HFFc6 (cell line): ENCODE measurements at places on chromosomes 4 and X. TPM values are rescaled to one million over a fixed set of nuclear protein-coding genes. Genes with fewer than 3 reads are reported as not detected.

GRCh38 chr4:143017210-143017609 lies 167.5 kb upstream of the USP38 start:
- DNase-seq: no peak
- H3K27ac ChIP-seq: no peak overlapping the region
- H3K27me3 ChIP-seq: peaks cover 4% of the 10 kb centered on the region; the same call in 1 of the 2 replicates
- H3K36me3 ChIP-seq: no peaks in the 10 kb centered on the region
- H3K4me3 ChIP-seq: peak overlapping the region; percentile 3; the same call in 1 of the 2 replicates

GRCh38 chr4:153585026-153585425 lies 99.1 kb upstream of the TLR2 start:
- H3K4me3 ChIP-seq: peak overlapping the region; percentile 44
- no peak for DNase-seq
- no peaks in the 10 kb centered on the region for H3K36me3 ChIP-seq
- H3K4me1 ChIP-seq: peaks cover 22% of the 10 kb centered on the region

Gene CRMP1
- total RNA-seq: not detected in 3 replicates

DNA sequence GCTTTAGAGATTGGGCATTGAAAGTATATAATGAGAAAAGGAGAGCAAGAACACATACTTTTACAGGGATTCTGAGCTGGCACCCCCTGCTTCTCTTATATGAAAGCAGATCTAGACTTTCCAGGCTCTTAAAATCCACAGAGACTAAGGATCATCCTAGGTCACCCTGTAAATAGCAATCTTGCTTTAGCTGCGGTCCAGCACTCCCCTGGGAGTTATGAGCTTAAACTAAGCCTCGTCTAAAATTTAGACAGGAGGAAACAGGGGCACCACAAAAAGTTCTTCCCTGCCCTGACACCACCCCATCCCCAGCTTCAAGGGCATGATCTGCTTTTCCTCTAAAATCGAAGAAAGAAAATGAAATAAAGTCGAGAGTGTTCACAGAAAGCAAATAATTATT lies 143.3 kb upstream of the KCNIP4 start:
- no peaks in the 10 kb centered on the region for H3K36me3 ChIP-seq
- no peak overlapping the region for H3K27ac ChIP-seq
- H3K4me1 ChIP-seq: no peaks in the 10 kb centered on the region
- DNase-seq: no peak
- no peak overlapping the region for H3K4me3 ChIP-seq

GRCh38 chr4:88818631-88819470 lies 121.2 kb upstream of the NAP1L5 start:
- H3K36me3 ChIP-seq: no peaks in the 10 kb centered on the region
- H3K4me1 ChIP-seq: peaks cover 53% of the 10 kb centered on the region
- H3K27ac ChIP-seq: peak overlapping the region; percentile 46; the same call in 1 of the 2 replicates
- no peaks in the 10 kb centered on the region; the same call in 1 of the 2 replicates for H3K27me3 ChIP-seq

- no peaks in the 10 kb centered on the region for H3K36me3 ChIP-seq
- H3K27ac ChIP-seq: peak overlapping the region; percentile 67; the same call in 1 of the 2 replicates
- no peak for DNase-seq
- no peak overlapping the region for H3K4me3 ChIP-seq
- H3K4me1 ChIP-seq: peaks cover 30% of the 10 kb centered on the region
Measured at GRCh38 chr4:17722356-17722700, 59.1 kb downstream of the FAM184B start.

- H3K27me3 ChIP-seq: no peaks in the 10 kb centered on the region; the same call in none of the 2 replicates
- no peak for DNase-seq
- H3K4me1 ChIP-seq: no peaks in the 10 kb centered on the region
- no peaks in the 10 kb centered on the region for H3K36me3 ChIP-seq
- no peak overlapping the region for H3K4me3 ChIP-seq
- H3K27ac ChIP-seq: no peak overlapping the region
Measured at GRCh38 chrX:80648023-80648422, 161.7 kb downstream of the BRWD3 start.

Gene DCLK2
- total RNA-seq: 33.6 to 48.2 TPM (median 36.7 TPM) in 3 replicates

DNA sequence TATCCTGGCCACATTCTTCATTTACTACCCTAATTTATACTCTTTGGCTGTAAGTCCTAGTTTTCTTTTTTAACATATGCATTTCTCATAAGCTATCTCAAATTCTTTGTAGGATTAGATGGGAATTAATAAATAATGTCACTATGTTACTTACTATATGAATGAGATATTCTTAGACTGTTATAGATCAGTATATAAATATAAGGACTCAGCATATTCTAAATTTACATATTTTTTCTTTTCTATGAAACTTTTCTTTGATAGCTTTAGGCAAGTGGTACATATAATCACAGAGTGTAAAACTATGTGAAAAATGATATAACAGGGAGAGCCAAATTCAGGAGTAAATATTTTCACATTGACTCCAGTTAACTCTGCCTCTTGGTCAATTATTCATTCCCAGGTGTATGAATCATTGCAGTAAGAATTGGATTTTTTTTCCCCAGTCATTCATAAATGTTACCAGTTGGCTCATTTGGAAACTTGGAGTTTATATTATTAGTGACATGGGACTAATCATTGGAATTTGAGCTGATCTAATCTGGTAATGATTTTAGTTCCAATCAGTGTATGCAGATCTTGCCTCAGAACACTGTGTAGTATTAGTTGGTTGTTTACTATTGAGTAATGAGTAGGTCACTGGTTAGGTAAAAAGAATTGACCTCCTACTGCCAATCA lies 25.3 kb downstream of the FHIP1A start:
- H3K4me1 ChIP-seq: peaks cover 53% of the 10 kb centered on the region
- H3K27me3 ChIP-seq: peaks cover 2% of the 10 kb centered on the region; the same call in 1 of the 2 replicates
- H3K36me3 ChIP-seq: no peaks in the 10 kb centered on the region
- DNase-seq: peak; percentile 60

DNA sequence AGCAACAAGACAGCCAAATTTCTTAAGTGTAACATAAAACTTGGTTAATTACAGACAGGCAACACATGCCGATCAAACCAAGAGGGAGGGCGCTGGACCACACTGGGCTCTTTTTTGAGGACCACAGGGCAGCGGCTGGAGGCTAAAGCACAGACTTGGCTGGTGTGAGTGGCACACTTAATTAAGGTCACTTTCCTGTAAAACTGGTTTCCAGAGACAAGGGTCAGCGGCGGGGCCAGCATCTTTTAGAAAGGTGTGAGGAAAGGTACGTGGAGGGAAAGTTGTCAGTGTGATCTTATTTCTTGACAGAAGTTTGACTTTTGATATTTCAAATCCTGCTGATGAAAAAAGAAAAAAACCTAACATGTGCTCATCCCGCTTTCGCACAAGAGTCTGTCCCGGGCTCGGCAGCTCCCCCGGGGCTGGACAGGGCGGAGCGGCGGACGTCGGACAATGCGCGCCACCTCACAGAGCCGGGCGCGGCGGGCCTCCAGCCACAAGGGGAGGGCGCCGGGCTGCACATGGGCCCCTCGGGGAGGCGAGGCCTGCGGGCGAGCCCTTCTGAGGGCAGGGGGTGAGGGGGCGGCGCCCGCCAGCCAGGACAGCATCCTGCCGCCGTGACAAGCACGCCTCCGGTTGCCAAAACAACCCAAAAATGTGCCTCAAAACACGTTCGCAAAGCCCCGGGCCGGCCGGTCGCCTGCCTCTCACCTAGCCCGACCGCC lies 660 bp upstream of the HSPA4L start:
- peaks cover 6% of the 10 kb centered on the region for H3K27me3 ChIP-seq
- H3K27ac ChIP-seq: peak overlapping the region; percentile 94
- peaks cover 30% of the 10 kb centered on the region for H3K4me1 ChIP-seq
- H3K4me3 ChIP-seq: peak overlapping the region; percentile 99
- peak; percentile 19 for DNase-seq

Gene CHIC2
- total RNA-seq: 24.6 to 27.3 TPM (median 27.1 TPM) in 3 replicates

DNA sequence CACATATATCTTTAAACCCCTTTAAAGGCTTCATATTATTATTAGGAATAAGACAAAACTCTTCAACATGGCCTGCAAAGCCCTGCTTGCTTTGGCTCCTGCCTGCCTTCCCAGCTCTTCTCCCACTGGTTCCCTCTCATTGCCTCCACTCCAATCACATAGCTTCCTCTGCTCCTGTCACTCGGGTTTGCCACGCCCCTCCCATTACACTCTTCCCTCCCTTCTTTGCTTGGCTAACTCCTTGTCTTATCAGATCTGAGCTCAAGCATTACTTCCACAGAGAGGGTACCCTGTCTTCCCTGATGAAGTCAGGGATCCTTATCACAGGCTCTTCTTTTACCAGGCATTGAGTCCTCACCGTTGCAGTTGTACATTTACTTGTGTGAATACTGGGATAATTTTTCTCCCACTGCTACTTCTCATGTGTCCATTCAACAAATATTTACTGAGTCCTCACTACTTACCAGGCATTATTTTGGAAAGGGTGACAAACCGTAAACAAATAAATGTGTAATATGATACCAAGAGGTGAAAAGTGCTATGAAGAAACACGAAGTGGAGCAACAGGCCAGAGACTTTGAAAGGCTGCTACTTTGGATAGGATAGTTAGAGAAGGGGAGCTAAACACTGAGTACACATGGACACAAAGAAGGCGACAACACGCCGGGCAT lies 3.2 kb upstream of the VGLL1 start:
- H3K36me3 ChIP-seq: no peaks in the 10 kb centered on the region
- no peak for DNase-seq
- no peak overlapping the region for H3K4me3 ChIP-seq
- peaks cover 6% of the 10 kb centered on the region for H3K27me3 ChIP-seq
- H3K27ac ChIP-seq: no peak overlapping the region

Gene ADH7
- not detected in 3 replicates for total RNA-seq

Gene DCHS2
- not detected in 3 replicates for total RNA-seq

Gene PRKG2
- total RNA-seq: not detected in 3 replicates

- peak overlapping the region; percentile 37; the same call in 1 of the 2 replicates for H3K4me3 ChIP-seq
- no peaks in the 10 kb centered on the region for H3K4me1 ChIP-seq
- no peak for DNase-seq
- no peak overlapping the region for H3K27ac ChIP-seq
- peaks cover 13% of the 10 kb centered on the region; the same call in 1 of the 2 replicates for H3K27me3 ChIP-seq
- no peaks in the 10 kb centered on the region for H3K36me3 ChIP-seq
Measured at GRCh38 chrX:134172588-134173259, 64.3 kb upstream of the CCDC160 start.

Gene BGN
- total RNA-seq: 322 to 415 TPM (median 351 TPM) in 3 replicates

GRCh38 chr4:185730387-185730786 lies 81.6 kb downstream of the SORBS2 start:
- H3K27me3 ChIP-seq: peaks cover 7% of the 10 kb centered on the region; the same call in 1 of the 2 replicates
- DNase-seq: no peak
- no peak overlapping the region for H3K27ac ChIP-seq
- H3K4me1 ChIP-seq: no peaks in the 10 kb centered on the region; the same call in 1 of the 2 replicates

DNA sequence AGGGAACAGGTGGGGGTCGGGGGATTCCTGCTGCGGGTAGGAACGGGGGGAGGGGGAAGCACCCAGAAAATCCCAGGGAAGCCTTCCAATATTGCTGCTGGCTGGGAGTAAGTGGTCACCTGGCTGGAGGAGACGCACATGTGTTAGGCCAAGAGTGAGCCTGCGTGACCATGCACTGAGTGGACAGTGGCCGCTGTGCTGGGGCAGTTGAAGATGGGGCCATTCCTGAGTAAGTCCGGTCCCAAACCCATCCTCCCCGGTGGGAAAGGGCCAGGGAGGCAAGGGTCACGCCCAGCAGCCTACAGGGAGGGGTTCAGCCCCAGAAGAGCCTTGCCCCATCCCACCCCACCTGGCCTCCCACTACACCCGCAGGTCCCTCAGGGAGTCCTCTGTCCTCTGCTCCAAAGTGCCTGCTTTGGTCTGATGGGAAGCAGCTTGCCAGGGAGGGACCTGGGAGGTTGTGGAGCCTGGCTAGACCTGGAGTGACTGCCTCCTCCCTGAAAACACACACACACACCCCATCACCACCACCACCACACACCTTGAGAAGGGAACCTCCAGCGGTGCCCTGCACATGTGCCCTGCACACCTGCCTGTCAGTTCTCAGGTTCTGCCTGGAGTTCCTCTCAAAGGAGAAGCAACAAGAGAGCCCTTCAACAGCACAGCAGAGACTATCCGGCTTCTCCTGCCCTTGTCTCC lies 6.1 kb downstream of the L1CAM start:
- H3K4me3 ChIP-seq: no peak overlapping the region
- H3K36me3 ChIP-seq: no peaks in the 10 kb centered on the region; the same call in 1 of the 2 replicates
- H3K27me3 ChIP-seq: peaks cover 15% of the 10 kb centered on the region
- no peak overlapping the region for H3K27ac ChIP-seq
- peaks cover 6% of the 10 kb centered on the region for H3K4me1 ChIP-seq

DNA sequence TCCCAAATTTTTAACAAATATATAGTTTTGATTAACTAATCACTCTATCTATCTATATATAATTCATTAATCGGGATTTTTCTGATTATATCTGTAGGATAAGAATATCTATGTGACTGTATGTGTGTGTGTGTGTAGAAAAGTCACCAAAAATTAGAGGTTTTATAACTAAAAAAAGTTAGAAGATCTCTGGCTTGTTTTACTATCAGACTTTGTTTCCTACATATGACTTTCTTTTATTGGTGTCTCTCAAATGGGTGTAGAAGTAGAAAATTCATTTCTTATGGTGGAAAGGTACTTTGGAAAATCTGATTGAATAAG lies 26.7 kb upstream of the TMPRSS11D start:
- no peaks in the 10 kb centered on the region; the same call in 1 of the 2 replicates for H3K27me3 ChIP-seq
- DNase-seq: no peak
- H3K36me3 ChIP-seq: no peaks in the 10 kb centered on the region
- peaks cover 11% of the 10 kb centered on the region for H3K4me1 ChIP-seq
- H3K27ac ChIP-seq: no peak overlapping the region
